ENCODE measurements at places on chromosomes 4 and X.
A peak's percentile ranks its signal among the peaks of the same experiment; 100 is the strongest.

GRCh38 chr4:75637176-75637575 is 6.8 kb upstream of the CDKL2 start:
- H3K27ac ChIP-seq: no peak overlapping the region
- DNase-seq: no peak
- no peaks in the 10 kb centered on the region for H3K4me1 ChIP-seq
- H3K4me3 ChIP-seq: no peak overlapping the region
- no peaks in the 10 kb centered on the region for H3K27me3 ChIP-seq

DNA sequence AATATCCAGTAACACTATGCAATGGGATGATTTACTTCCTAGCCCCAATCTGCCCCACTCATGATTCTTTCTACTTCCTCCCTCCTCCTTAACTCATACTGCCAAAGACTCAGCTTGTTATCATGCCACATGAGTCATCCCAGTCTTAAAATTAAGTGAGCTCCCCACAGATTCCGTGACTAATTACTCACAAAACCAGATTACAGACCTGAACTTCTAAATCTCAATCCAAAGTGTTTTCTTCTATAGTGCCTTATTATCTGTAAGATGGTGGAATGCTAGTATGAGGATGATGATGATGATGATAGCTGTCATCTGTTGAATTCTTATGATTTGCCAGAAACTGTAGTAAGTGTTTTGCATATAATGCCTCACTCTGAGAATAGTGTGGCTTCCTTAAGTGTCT is 27.7 kb upstream of the GPC3 start:
- H3K4me1 ChIP-seq: peaks cover 2% of the 10 kb centered on the region
- no peaks in the 10 kb centered on the region for H3K36me3 ChIP-seq
- peak overlapping the region; percentile 43 for H3K27ac ChIP-seq
- DNase-seq: no peak
- H3K27me3 ChIP-seq: peaks cover 2% of the 10 kb centered on the region

DNA sequence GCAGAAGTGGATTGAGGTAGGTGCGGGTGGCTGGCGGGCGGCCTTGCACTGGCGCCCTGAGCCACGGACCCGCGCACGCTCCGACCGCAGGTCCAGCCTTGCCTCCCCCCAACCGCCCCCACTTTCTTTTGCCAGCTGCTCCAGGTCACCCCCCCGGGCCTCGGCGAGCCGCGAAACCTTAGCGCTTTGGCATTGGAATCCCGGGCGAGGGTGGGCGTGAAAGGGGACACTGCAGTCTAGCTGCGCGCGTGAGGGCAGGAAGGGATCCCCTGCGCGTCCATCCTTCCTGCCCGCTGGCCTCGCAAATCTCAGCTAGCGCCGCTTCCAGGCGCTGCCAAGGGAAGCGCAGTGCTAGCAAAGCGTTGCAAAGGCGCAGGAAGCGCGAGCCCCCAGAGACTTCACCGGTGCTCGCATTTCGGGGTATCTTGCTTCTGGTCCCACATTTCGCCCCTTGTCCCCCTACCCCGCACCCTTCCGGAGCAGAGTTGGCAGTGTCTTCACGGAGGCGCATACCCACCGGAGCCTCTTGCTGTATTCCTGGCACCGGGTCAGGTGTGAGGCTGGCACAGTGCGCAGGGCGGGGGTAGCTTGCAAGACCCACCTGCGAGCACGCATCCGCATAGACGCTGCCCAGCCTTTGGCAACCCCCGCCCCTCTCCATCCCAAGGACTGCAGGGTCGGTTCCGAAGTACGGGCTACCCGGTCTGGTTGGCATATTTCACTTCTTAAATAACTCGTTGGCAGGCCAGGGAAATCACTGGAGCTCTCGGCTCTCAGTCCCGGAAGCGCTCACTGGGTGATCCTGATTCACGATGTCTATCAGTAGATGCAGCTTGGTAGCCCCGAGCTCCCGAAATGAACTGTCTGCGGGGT is 104.4 kb downstream of the UCHL1 start:
- peaks cover 24% of the 10 kb centered on the region for H3K4me1 ChIP-seq
- H3K36me3 ChIP-seq: peaks cover 4% of the 10 kb centered on the region
- peak overlapping the region; percentile 81 for H3K4me3 ChIP-seq
- peak; percentile 62 for DNase-seq

GRCh38 chrX:63250253-63250868 is 100.8 kb downstream of the SPIN4 start:
- H3K27me3 ChIP-seq: no peaks in the 10 kb centered on the region
- no peak overlapping the region for H3K27ac ChIP-seq
- DNase-seq: no peak
- H3K4me3 ChIP-seq: no peak overlapping the region
- H3K4me1 ChIP-seq: no peaks in the 10 kb centered on the region

DNA sequence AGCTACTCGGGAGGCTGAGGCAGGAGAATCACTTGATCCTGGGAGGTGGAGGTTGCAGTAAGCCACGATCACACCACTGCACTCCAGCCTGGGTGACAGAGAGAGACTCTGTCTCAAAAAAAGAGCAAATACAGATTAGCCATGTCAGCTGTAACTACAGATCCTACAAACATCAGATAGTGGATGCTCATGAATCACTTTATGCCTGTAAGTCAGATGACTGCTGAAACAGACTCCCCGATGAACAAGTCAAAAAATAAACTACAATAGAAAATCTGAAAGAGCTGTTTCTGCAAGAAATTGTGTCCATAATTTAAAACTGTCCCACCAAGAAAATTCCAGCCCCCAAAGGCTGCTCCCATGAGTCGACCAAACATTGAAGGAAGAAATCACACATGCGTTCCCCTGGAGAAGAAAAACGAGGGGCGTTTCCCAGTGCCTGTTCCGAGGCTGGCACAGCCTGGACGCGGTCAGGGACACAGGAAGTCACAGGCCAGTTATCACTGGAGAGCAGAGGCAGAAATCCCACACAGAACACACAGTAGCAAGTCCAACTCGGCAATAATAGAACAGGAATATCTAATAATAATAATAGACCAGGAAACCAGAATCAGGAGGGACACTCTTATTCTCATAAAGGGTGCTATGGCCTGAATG is 30.0 kb upstream of the GTPBP6 start:
- H3K36me3 ChIP-seq: no peaks in the 10 kb centered on the region
- no peak for DNase-seq
- peak overlapping the region; percentile 40 for H3K4me3 ChIP-seq
- no peak overlapping the region for H3K27ac ChIP-seq

DNA sequence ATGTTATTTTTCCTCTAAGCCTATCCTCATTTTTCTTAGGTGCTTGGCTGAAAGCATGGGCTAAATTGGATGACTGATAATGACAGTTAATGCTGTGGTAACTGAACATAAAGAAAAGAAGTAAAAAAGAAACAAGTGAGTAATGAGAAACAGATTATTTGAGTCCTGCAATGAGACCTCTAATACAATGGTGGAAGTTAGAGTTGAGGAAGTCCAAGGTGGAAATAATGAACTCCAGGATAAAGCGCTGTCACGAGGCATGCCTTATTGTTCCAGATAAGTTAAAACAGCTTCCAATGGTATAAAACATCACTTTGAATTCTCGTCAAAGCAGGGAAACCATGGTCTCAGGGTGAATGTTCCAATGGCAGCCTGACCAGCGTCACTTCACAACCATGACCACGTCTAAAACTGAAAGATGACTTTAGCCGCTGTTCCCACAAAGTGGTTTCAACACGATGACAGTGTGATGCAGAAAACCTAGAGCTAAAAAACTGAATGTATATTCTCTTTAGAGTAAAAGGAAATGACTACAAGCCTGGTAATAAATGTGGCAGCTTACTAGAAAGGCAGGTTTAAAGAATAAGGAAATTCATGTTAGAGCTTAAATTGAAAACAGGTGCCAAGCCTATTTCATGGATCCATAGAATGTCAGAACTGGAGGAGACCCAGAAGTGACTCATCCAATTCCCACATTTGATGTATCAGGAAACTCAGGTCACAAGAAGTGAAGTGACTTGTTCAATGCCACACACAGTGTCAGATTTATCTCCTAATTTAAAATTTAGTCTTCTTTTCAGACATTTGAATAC is 202.6 kb upstream of the GYPA start:
- H3K36me3 ChIP-seq: no peaks in the 10 kb centered on the region
- no peaks in the 10 kb centered on the region for H3K27me3 ChIP-seq
- no peaks in the 10 kb centered on the region for H3K4me1 ChIP-seq
- H3K4me3 ChIP-seq: no peak overlapping the region
- no peak overlapping the region for H3K27ac ChIP-seq

Data from glutamatergic neuron (in vitro differentiated cells).